Activated T-helper 9 cell treated with anti-CD3 and anti-CD28 coated beads, Interleukin-2, amount 50 U/mL, for 16 hours (primary cell): ENCODE measurements at places on chromosomes 2 and 18.

DNA sequence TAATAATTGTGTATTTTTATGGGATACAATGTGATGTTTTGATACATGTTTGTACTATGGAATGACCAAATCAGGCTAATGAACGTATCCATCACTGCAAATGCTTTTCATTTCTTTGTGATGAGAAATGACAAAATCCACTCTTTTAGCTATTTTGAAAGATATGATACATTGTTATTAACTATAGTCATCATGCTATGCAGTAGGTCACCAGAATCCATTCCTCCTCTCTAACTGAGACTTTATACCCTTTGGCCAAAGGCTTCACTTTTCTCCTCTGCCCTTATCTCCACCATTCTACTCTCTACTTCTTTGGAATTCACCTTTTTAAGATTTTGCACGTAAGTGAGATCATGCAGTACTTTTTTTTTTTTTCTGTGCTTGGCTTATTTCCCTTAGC lies 44.5 kb upstream of the TMEM17 start:
- no peak for DNase-seq

DNA sequence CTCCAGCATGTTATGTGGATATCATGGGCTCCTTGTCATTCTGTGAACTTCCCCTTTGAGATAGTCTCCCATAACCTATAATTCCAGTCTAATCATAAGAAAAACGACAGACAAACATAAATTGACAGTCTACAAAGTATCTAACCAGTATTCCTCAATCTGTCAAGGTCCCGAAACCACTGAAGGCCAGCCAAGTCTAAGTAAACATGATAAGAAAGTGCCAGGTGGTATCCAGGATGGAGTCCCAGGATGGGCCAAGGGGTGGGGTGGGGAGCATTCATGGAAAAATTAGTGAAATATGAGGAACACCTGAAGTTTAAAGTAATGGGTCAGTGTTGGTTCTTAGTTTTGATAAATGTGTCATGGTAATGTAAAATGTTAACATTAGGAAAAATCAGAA lies 355.5 kb downstream of the DPP10 start:
- DNase-seq: no peak

DNA sequence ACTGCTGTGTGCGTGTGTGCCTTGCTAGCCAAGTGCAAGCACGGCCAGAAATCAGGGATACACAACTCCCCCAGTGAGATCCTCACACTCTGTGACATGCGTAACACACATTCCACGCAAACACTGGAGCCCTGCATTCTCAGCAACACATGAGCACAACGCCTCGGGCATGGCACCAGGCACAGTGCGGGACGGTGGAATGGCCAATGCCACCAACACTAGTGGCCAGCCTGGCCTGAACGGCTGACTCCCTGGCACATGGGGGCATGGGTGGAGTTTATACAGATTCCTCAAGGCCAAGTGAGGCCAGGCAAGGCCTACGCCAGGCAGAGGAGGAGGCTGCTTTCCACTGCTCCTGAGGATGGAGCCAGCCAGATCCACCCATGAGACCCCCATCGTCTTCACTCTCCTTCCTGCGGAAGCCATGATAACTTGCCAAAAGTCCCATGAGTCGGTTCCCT lies 56.2 kb downstream of the ANKMY1 start:
- no peak for DNase-seq

DNA sequence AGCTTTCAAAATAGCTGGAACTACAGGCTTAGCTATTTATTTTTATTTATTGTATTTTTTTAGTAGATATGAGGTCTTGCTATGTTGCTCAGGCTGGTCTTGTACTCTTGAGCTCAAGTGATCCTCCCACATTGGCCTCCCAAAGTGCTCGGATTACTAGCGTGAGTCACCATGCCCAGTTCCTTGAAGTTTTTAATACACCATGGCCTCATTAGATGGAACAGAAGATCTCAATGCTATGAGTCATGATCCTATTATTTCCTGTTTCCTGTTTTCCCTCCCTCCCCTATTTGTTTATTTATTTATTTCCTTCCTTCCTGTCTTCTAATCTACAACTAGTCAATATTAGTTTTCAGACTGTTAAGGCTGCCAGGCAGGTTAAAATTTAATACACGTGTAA lies 309.0 kb downstream of the CMPK2 start:
- DNase-seq: no peak

DNA sequence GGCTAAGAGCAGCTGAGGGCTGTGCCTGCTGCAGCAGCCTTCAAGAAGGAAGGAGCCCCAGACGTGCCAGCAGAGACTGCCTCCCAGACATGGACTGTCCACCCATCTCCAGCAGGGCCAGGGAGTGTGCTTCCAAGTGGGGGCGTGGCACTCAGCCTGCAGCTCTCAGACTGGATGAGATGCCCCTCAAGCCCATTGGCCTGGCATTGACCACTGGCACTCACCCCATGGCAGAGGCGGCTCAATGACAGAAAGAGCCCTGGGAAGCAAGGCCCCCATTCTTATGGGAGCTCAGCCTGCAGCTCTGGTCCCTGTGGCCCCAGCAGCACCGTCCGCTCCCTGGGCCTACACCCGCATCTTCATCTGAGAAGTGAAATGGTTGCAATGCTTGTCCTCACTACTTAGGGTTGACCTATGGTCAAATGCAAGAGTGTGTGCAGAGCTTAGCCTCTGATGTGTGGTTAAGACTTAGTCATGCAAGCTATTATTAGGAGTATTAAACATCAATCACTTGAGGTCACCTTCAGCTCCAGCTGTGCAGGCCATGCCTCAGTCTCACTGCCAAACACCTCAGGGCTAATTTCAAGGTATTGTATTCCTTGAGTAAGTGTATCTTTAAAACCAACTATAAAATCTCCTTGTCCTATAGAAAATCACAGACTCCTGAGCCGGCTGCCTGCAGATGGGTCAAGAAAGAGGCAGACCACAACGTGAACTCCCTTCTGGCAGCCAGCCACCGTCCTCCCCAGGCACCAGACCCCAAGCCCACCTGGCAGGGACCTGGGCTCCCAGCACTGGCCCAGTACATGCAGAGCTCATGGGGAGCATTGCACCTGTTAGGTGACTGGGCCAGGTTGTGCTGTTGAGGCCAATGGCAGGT lies 194.8 kb downstream of the NDUFA10 start:
- DNase-seq: no peak

GRCh38 chr2:169139993-169140767 lies 70.8 kb downstream of the DHRS9 start:
- DNase-seq: no peak

DNA sequence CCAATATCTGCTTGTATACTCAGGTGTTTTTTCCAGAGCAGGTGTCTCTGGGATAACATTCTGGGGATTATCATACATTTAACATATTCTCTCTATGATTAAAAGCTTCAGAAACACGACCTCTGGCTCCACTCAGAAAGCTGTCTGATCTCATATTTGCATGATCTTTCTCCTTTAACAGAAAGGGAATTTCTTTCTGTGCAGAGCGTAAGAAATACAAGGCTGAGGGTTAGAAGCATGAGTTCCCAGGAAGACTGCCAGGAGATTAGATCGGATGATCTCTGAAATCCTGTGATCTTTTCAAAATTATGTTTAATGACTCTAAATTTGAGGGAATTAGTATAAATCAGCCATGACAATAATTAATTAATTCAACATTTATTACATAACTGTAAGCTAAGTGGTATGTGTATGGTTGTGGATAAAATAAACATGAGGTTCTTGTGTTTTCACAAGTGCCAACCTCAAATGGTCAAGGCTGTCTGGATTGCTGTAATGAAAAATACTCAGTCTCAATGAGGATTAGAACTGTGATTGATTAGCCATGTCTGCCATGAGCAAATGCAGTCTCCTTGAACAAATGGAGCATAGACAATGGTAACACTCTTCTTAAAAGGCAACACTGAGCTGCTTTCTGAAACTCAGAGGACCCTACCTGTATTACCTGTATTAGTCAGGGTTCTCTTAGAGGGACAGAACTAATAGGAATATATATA lies 304.9 kb downstream of the STK39 start:
- DNase-seq: no peak

DNA sequence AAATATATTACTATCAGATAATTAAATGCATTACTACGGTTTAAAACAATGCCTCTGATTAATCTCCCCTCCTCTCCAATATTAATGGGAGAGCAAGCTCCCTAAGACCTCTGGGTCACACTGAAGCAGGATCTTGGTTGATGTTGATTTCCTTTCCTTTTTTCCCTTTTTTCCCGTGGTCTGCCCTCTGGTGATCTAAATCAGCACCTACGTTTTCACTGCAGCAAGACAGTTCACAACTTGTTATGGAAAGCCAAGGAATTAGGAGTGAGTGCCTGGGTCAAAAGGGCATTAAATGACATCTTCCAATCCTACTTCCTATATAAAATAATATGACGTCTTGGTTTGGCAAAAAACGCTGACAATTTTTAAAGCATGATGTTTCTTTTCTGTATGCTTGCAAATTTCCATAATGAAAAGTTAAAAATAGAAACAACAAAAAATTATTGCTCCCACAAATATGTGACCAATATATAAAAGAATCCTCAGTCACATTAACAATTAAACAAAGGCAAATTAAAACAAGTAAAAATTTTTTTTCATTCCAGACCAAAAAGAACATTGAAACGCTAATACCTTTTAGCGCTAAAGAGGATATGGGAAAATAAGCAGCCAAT lies 7.9 kb upstream of the CFAP36 start:
- no peak for DNase-seq

DNA sequence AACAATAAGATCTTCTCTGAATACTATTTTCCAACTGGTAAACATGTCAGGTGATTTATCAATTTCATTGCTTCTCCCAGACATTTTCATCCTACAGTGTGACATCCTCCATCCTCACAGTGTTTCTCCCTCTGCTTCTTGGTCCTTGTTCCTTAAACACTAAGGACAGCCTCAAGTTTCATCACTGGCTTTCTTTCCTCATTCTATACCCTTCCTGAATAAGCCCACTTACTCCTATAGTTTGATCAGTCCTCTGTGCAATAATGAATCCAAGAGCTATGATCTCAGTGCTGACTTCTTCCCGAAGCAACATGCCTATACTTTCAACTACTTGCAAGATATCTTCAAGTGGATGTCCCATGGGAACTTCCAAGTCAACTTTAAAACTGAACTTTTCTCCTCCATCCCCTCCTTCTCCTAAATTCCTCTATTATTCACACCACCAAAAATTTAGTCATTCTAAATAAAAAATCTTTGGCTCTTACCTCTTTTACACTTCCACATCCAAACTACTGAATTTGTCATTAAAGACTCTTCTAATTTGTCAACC lies 87.6 kb downstream of the FAM228A start:
- no peak for DNase-seq

DNA sequence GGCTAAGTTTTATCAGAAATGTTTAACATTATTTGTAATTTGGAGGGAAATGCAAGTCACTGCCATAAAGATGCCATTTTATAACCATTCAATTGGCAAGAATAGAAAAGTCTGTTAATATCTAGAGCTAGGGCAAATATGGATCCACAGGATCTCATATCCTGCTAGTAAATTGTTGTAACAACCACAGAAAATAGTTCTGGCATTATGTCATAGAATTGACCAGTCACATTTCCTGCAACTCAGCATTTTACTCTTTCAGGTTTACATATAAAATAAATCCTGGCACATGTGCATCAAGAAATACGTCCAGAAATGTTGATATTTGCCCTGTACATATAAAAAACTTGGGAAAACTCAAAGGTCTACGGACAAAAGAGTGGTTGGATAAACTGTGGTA lies 32.9 kb downstream of the OSBPL6 start:
- DNase-seq: no peak

DNA sequence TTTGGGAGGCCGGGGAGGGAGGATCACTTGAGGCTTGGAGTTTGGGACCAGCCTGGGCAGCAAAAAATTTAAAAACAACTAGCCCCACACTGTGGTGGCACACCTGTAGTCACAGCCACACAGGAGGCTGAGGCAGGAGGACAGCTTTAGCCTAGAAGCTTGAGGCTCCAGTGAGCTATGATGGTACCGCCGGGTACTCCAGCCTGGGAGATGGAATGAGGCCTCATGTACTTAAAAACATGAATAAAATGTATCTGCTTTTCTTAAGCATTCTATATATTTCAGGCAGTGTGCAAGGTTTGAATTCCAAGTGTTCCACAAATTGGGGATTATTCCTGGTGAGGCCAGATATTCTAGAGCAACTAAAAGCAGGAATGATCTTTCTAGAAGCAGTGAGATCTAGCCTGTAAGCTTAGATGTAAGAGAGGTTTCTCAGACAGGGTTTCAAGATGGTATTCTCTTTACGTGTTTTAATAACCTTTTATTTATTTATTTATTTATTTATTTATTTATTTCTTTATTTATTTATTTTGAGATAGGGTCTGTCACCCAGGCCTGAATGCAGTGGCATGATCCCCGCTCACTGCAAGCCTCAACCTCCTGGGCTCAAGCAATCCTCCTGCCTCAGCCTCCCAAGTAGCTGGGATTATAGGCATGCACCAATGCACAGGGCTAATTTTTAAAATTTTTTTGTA lies 4.1 kb upstream of the MARCHF7 start:
- DNase-seq: no peak

GRCh38 chr18:45774065-45774521 lies 50.1 kb downstream of the SLC14A1 start:
- DNase-seq: no peak
